ENCODE measurements at places on chromosomes 2 and 18.

GRCh38 chr2:236536727-236537398 lies 32.8 kb upstream of the ACKR3 start:
- DNase-seq, result no peak

- no peak for DNase-seq
Measured at GRCh38 chr2:18085593-18085992, 207.1 kb downstream of the KCNS3 start.

GRCh38 chr18:71021030-71021362 lies 732.2 kb downstream of the SOCS6 start:
- no peak for DNase-seq

GRCh38 chr18:32847691-32848090 lies 74.9 kb upstream of the KLHL14 start:
- DNase-seq, result no peak

DNA sequence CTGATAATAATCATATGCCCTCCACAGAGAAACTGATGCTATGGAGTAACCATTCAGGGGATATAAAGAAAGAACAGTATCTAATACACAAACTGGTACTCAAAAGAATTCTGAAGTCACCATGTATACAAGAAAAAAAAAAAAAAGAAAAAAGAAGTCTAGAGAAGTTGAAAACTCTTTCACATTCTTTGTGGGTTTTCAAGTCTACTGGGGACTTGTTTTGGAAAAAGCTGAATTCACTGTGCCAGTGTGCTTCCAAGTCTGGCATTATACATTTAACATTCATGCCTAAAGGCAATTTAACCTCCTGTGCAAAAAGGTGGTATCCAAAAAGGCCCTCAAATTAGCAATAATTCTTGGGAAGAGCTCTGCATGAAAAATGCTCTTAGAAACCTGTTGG lies 94.8 kb upstream of the ITGB6 start:
- no peak for DNase-seq

- DNase-seq, result no peak
Measured at GRCh38 chr2:3451926-3452671, 67.2 kb downstream of the ADI1 start.

GRCh38 chr18:51157215-51157614 lies 40.3 kb downstream of the MEX3C start:
- DNase-seq, result no peak

- DNase-seq, result no peak
Measured at GRCh38 chr2:59892398-59892797, 661.1 kb downstream of the BCL11A start.

- no peak for DNase-seq
Measured at GRCh38 chr18:22817844-22818243, 115.3 kb upstream of the RBBP8 start.

DNA sequence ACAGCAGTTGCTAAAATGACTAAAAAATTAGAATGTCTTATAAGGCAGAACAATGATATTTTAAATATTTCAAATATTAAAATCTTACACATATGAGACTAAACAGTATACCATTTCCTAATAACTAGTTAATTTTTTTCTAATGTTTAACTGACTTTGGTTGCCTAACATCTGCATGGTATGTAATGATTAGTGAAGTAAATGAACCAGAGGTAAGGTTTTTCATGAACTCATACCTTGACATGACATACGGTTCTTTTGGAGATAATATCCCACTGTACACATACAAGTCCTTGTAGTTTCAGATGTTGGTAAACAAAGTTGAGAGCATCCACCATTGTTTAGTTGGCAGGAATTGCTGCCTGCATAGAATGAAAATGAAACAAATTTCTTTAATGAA lies 1360.2 kb downstream of the LRP1B start:
- no peak for DNase-seq

- no peak for DNase-seq
Measured at GRCh38 chr2:73494031-73494430, 108.4 kb downstream of the ALMS1 start.

- no peak for DNase-seq
Measured at GRCh38 chr2:59217360-59217759, 976.2 kb upstream of the FANCL start.

- no peak for DNase-seq
Measured at GRCh38 chr2:219381448-219381847, 6.3 kb downstream of the DNPEP start.

GRCh38 chr18:45320724-45321123 lies 294.6 kb upstream of the SLC14A2 start:
- DNase-seq, result no peak

DNA sequence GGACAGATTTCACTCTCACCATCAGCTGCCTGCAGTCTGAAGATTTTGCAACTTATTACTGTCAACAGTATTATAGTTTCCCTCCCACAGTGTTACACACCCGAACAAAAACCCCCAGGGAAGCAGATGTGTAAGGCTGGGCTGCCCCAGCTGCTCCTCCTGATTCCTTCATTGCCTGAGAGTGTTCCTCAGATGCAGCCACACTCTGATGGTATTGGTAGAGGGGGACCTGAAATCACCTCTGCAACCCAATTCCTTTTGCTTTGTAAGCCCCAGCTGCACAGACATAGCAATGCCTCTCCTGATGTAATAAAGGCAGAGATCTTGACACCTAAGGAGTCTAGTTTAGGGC lies 1529.8 kb downstream of the RPIA start:
- no peak for DNase-seq

Measured in NCI-H2029 treated with DMSO at 0.1 percent for 48 hours (cell line).